ENCODE measurements at places on chromosomes 2 and 18. TPM values are rescaled to one million over a fixed set of nuclear protein-coding genes. Genes with fewer than 3 reads are reported as not detected.

DNA sequence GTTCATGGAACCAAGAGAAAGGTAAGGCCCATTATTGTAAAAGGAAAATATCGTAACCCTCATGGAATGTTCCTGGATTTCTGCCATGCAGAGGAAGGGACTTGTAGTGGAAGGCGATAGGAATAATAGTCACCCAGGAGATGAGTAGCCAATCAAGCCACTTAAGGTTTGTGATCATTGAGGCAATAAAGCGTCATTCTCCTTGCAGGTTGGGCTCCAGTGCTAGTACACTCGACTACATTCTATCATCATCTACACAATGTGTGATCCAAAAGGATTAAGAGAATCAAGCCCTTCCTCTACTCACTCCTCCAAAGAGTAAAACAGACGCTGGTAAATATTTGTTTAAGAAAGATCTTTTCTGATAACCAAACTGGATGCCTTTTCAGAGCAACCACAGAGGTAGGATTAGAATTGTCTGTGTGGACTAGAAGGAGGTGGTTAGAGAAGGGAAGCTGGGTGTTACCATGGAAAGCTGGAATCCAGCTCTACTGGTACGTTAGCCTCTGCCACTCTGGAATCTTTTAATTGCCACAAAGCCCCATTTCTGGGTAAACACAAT, 245.7 kb downstream of the IKZF2 start:
- peaks cover 9% of the 10 kb centered on the region for H3K4me1 ChIP-seq
- DNase-seq: peak; percentile 42
- H3K4me3 ChIP-seq: no peak overlapping the region
- no peaks in the 10 kb centered on the region for H3K36me3 ChIP-seq

DNA sequence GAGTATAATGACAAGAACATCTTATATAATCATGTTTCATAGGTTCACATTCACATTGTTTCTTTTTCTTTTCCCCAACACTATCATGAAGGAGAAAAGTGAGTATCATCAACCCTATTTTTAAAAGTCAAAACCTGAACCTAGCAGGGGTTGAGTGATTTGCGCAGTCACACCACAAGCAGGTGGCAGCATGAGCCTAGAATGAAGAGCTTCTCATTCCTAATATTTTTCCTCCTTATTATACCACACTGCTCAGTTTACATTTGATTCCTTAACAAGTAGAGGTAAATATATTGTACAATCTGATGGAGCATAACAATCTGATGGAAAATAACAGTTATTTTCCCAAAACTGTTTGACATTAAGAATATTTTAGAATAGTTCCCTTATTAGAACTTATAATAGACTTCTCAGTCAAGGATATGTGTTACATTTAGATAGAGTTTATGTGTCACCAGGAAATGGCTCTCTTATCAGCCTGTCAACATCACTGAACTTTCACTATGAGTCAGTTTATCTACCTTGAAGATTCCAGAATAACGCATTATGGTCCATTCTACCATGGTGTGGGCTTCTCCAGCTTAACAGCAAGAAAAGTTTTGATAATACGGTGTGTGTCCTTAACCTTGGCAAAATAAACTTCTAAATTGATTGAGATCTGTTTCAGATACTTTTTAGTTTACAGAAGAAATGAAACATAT, 119.5 kb downstream of the NEB start:
- H3K4me3 ChIP-seq: no peak overlapping the region
- H3K27ac ChIP-seq: no peak overlapping the region
- no peak for DNase-seq

DNA sequence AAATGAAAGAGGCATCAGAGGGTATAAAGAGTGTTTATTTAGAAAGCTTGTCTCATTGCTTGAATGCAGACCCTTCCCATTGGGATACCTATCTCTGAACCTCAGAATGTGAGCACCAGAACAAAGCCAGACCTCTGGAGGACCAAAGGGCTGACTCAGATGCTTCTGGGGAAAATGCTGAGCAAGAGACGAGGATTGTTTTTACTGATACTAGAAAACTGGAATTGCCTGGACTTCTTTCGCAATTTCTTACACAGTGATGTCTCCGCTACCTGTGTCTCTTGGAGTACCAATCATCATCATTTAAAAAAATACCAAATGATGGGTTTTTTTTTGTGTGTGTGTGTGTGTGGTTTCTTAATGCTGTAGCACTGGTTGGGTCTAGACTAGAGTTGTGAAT, 55.6 kb upstream of the CCDC85A start:
- no peak overlapping the region for H3K27ac ChIP-seq
- DNase-seq: no peak
- no peaks in the 10 kb centered on the region for H3K36me3 ChIP-seq
- H3K4me1 ChIP-seq: no peaks in the 10 kb centered on the region
- H3K4me3 ChIP-seq: no peak overlapping the region

DNA sequence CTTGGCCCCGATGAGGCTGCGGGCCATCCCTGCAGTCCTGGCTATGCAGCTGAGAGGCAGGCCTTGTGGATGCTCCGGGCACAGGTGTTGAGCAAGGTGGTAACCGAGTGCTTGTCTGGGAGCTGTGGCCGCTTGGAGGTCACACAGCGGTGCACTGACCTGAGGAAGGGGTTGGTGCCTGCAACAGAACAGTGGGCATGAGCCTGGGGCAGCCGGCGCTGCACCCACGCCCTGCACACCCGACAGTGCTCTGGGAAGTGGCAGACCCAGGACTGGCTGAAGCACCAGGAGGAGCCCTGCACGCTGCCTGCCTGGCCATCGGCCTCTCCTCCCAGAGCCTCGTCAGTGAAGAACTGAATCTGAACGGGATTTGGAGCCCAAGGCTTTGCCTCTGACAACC, 8.2 kb upstream of the POTEE start:
- H3K27ac ChIP-seq: no peak overlapping the region
- no peaks in the 10 kb centered on the region for H3K36me3 ChIP-seq
- no peaks in the 10 kb centered on the region for H3K27me3 ChIP-seq
- no peak overlapping the region for H3K4me3 ChIP-seq

DNA sequence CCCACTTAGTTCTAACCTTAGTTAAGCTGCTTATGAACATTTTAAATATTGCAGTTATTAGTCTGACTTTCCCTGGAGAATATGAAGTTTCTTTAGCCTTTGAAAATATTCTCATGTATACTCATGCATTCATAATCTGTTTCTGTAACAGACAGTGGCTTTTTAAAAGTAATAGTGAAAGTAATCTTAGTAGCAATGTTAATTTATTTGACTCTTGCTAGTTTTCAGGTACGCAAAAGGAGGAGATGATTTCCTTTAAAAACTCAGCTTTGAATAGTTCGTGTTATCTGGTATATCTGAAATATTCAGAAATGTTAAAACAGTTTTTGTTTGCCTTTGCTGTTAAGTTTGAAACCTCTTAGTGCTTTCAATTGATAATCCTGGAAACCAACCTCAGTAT, 3.8 kb downstream of the ANKRD12 start:
- no peak for DNase-seq
- H3K27me3 ChIP-seq: no peaks in the 10 kb centered on the region
- no peak overlapping the region for H3K27ac ChIP-seq
- no peak overlapping the region for H3K4me3 ChIP-seq
- H3K4me1 ChIP-seq: peaks cover 14% of the 10 kb centered on the region
- no peaks in the 10 kb centered on the region for H3K36me3 ChIP-seq

DNA sequence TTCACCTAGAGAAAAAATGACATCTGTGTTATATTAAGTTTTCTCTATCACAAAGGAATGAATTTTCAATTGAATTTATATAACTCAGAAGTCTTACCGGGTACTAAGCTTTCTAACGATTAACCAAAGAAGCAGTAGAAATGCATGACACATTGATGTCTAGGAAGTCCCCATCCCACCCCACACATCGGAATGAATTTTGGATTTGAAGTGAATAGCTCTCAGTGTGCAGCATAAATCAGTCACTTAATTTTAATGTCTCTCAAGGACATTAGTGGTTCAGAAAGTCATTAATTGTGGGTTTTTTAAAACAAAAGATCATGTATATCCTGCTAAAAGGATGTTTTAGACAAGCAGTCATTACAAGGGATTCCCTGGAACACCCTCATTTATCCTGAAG, 141.4 kb upstream of the PIEZO2 start:
- H3K36me3 ChIP-seq: no peaks in the 10 kb centered on the region
- no peak for DNase-seq
- peaks cover 7% of the 10 kb centered on the region for H3K4me1 ChIP-seq
- H3K27ac ChIP-seq: no peak overlapping the region

DNA sequence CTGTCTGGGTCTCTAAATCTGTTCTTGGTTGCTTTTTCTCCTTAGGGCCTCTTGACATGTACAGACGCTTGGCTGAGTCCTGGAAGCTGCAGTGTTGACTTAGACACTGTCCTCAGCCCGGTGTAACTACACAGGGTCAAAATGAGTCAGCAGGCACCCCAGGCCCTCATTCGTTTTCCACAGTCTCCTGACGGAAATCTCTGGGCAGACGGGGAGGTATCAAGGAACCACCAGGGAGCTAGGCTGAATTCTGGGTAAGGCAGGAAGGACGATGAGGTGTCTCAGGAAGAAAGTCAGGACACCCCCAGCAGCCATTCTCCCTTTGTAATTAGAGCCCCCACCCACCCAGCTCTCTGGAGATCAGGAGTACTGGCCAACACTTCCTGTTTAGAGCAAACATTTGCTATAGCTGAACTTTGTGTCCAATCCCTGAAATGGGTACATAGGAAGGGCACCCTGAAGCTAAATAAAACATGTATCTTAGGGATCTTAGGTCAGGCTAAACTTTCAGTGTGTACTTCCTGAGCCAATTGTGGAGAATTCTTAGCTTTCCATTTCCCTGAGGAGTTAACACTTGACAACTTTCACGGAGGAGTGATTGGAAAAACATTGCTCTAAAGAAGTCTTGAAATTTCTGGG, 23.9 kb upstream of the EPAS1 start:
- H3K4me1 ChIP-seq: peaks cover 5% of the 10 kb centered on the region
- H3K36me3 ChIP-seq: no peaks in the 10 kb centered on the region
- H3K27me3 ChIP-seq: no peaks in the 10 kb centered on the region
- peak overlapping the region; percentile 35 for H3K27ac ChIP-seq
- H3K4me3 ChIP-seq: no peak overlapping the region
- DNase-seq: no peak

GRCh38 chr2:133360190-133360589, 208.1 kb downstream of the NCKAP5 start:
- H3K36me3 ChIP-seq: no peaks in the 10 kb centered on the region
- H3K4me3 ChIP-seq: no peak overlapping the region
- H3K27me3 ChIP-seq: no peaks in the 10 kb centered on the region
- no peaks in the 10 kb centered on the region for H3K4me1 ChIP-seq
- no peak overlapping the region for H3K27ac ChIP-seq

GRCh38 chr18:32669549-32670165, 103.2 kb downstream of the KLHL14 start:
- H3K36me3 ChIP-seq: no peaks in the 10 kb centered on the region
- no peak for DNase-seq
- H3K27ac ChIP-seq: no peak overlapping the region
- no peak overlapping the region for H3K4me3 ChIP-seq
- H3K27me3 ChIP-seq: no peaks in the 10 kb centered on the region

GRCh38 chr2:98029718-98030222, 34.0 kb upstream of the TMEM131 start:
- H3K36me3 ChIP-seq: no peaks in the 10 kb centered on the region
- no peak overlapping the region for H3K4me3 ChIP-seq
- DNase-seq: no peak
- no peak overlapping the region for H3K27ac ChIP-seq
- H3K27me3 ChIP-seq: no peaks in the 10 kb centered on the region
- no peaks in the 10 kb centered on the region for H3K4me1 ChIP-seq

DNA sequence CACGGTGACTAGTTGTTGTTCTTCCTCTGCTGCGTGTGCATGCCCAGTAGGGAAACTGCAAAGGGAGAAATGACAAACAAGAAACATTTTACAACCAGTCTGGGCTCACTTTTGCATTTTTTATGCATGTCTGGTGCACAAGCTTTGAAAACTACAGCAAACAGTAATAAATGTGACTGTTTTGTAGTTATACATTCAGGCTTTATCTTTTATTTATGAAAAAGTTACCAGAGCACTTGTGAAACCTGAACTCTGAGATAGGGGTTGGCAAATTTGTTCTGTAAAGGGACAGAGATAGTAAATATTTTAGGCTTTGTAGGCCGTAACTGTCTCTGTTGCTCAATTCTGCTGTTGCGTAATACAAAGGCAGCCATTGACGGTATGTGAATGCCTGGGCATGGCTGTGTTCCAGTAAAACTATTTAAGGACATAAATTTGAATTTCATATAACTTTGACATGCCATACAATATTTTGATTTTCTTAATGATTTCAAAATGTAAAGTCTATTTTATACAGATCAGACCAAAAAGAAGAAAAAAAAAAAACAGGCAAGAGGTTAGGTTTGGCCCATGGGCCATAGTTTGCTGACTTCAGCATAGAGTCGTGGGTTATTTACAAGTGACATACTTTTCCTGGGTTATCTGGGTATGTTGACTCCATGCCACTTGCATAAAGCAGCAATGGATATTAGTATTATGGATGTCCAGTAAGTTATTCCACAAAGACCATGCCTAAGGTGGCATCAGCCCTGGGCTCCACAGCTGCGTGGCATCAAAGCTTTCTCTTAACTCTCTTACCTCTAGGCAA, 53.6 kb upstream of the EML6 start:
- H3K36me3 ChIP-seq: no peaks in the 10 kb centered on the region
- H3K4me1 ChIP-seq: peaks cover 56% of the 10 kb centered on the region
- peak; percentile 71 for DNase-seq
- H3K27ac ChIP-seq: peak overlapping the region; percentile 60

- H3K36me3 ChIP-seq: no peaks in the 10 kb centered on the region
- no peaks in the 10 kb centered on the region for H3K4me1 ChIP-seq
- no peak for DNase-seq
- no peak overlapping the region for H3K4me3 ChIP-seq
- H3K27me3 ChIP-seq: no peaks in the 10 kb centered on the region
These were observed 36.9 kb upstream of the SERPINB2 start for GRCh38 chr18:63850636-63851035.

GRCh38 chr2:208268156-208268952, 2.3 kb downstream of the PIKFYVE start:
- H3K4me1 ChIP-seq: peaks cover 15% of the 10 kb centered on the region
- no peak overlapping the region for H3K27ac ChIP-seq
- H3K36me3 ChIP-seq: no peaks in the 10 kb centered on the region

GRCh38 chr2:241017228-241017940, 19.0 kb downstream of the SNED1 start:
- H3K36me3 ChIP-seq: no peaks in the 10 kb centered on the region
- H3K27ac ChIP-seq: no peak overlapping the region
- H3K4me3 ChIP-seq: no peak overlapping the region
- no peaks in the 10 kb centered on the region for H3K27me3 ChIP-seq

DNA sequence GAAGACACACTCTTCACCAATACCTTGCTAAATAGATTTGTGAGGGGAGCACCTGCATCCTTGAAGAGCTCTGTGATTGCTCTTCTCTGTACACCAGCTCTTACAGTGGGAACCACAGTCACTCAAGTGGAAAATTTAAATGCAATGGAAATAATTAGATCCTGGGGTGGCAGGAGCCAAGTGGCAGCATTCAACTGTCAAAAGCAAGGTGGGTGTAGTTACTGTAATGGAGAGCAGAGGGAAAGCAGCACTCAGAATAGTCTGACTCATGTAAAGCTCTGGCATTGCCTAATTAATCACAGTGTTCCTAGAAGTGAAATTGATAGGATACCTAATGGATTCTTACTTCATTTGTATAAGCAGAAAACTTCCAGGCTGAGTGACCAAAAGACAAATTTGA, 245.8 kb downstream of the KCNE4 start:
- no peak for DNase-seq
- H3K27ac ChIP-seq: no peak overlapping the region
- no peak overlapping the region for H3K4me3 ChIP-seq
- H3K4me1 ChIP-seq: no peaks in the 10 kb centered on the region
- no peaks in the 10 kb centered on the region for H3K36me3 ChIP-seq

Gene TMEM18
- 35.2 TPM for total RNA-seq

Gene HMSD
- total RNA-seq: 0.10 TPM

Gene TSPYL6
- not detected for total RNA-seq

Gene RAPGEF4
- total RNA-seq: 2.0 TPM

Gene GPR155
- 20.5 TPM for total RNA-seq

Gene PROM2
- 1.2 TPM for total RNA-seq

Gene WIPF1
- 22.0 TPM for total RNA-seq

Gene ZCCHC2
- 9.3 TPM for total RNA-seq
